ENCODE measurements at places on chromosomes 6 and 20.

DNA sequence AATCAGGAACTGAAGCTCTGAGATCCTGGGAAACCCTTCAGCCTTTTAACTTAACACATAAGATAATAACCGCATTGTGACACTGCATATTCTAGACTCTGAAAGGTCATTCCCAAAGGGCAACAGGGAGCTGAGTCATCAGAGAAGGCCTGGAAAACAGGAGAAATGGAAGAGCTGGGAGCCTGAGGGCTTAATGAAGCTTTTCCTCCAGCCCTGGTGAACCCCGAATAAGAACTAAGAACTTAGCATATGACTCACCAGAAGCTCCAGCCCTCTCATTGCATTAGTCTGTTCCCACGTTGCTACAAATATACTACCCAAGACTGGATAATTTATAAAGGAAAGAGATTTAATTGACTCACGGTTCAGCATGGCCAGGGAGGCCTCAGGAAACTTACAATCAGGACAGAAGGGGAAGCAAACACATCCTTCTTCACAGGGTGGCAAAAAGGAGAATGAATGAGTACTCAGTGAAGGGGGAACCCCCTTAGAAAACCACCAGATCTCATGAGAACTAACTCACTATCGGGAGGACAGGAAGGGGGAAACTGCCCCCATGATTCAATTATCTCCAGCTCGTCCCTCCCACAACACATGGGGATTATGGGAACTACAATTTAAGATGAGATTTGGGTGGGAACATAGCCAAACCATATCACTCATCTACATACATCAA lies 648.5 kb downstream of the TFAP2A start:
- no peak for DNase-seq

GRCh38 chr6:41271901-41272395 lies 14.5 kb downstream of the TREM1 start:
- no peak for DNase-seq

DNA sequence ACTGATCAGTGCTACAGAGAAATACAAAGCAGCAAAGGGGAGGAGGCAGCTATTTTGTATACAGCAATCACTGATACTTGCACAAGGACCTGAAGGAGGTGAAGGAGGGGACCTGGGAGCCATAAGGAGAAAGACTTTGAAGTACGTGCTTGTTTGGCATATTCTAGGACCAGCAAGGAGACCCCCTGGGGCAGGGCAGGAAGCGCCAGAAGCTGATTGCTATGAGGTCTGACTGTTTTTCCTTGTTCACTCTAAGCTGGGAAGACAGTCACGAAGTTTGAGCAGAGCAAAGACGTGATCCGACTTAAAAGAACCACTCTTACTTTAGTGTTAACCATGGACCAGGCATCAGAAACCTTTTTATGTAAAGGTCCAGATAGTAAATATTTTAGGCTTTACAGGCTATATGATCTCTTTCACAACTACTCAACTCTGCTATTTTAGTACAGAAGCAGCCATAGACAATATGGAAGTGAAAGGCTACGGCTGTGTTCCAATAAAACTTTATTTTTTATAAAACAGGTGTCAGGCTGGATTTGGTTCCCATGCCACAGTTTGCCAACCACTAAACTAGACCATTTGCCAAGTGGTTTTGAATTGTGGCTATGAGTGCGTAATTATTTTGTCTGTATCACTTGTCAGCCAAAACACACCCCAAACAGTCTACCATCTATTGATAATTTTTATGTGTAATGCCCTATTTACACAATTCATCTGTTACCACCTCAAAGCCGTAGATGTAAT lies 217.9 kb downstream of the PRL start:
- no peak for DNase-seq

GRCh38 chr6:35402856-35403191 lies 49.3 kb upstream of the FANCE start:
- no peak for DNase-seq

- no peak for DNase-seq
These were observed 11.4 kb upstream of the MOCS1 start for GRCh38 chr6:39945626-39946025.

DNA sequence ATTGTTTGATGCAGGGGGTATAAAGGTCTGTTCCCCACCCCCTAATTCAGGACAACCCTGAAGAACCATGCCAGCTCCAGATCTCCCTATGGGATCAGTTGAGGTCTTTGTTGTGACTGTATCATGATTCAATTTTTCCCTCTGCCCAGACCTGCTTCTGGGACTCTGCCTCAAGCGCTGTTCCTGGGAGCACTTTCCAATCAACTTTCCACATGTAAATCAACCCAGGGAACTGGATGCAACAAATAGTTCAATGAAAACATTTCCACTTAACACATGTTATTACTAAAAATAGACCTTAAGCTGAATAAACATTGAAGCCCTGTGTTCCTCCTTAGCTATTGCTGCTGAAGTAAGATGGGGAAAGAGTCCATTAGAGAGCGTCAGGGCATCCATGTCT lies 139.5 kb downstream of the C6orf58 start:
- DNase-seq: no peak

DNA sequence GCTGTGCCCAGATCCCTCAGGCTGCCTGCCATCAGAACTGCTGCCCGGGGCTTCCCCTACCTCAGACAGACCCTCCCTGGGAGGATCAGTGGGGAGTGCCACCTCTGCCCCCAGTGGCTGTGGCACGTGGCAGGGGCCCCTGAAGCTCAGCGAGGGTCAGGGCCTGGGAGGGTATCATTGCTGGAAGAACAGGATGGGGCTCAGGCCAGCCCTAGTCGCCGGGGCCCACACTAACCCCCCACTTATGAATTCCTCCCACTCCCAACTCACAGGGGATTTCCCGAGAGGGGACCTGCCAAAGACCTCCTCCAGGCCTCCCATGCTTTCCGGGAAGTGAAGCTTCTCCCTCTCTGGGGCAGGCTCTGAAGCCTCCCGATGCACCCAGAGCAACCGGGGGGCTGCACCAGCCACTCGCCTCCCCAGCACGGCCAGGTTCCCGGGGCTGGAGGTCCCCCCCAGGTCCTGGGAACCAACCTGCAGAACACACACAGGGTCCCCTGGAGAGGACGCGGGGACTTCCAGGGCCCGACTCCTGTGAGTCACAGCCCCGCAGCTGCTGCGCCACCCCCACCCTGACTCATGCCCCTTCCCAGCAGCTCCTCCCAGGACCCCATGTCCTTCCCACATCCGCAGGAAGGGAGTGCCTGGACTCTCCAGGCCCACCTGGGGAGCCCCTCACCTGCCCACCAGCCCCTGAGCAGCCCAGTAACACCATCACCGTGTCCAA lies 2.5 kb downstream of the TNFRSF6B start:
- DNase-seq: no peak

GRCh38 chr20:12201289-12201991 lies 283.7 kb downstream of the BTBD3 start:
- no peak for DNase-seq

DNA sequence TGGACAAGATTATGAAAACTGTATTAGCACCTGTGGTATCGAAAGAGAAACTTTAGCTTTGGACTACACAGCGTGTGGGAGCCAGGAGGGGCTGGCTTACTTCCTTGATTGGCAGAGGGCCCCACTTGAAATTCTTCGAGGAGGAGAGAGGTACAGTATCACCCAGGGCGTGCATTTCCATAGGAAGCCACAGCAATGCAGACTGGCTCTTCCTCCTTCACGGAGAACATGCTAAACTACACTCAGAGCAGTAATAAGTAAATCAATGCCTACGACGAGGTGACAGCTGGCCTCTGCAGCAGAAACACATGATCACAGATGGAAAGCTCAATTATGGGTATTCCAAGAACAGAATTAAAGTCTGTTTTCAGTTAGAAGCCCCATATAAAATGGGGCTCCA lies 44.2 kb downstream of the MYLK4 start:
- no peak for DNase-seq

- no peak for DNase-seq
These were observed 26.8 kb upstream of the TFAP2A start for GRCh38 chr6:10441655-10442009.

GRCh38 chr6:119395192-119395591 lies 45.6 kb upstream of the MAN1A1 start:
- no peak for DNase-seq

- DNase-seq: no peak
These were observed 42.3 kb downstream of the SLC35D3 start for GRCh38 chr6:136964398-136964797.

- no peak for DNase-seq
These were observed 501 bp upstream of the PLA2G7 start for GRCh38 chr6:46735720-46736031.

DNA sequence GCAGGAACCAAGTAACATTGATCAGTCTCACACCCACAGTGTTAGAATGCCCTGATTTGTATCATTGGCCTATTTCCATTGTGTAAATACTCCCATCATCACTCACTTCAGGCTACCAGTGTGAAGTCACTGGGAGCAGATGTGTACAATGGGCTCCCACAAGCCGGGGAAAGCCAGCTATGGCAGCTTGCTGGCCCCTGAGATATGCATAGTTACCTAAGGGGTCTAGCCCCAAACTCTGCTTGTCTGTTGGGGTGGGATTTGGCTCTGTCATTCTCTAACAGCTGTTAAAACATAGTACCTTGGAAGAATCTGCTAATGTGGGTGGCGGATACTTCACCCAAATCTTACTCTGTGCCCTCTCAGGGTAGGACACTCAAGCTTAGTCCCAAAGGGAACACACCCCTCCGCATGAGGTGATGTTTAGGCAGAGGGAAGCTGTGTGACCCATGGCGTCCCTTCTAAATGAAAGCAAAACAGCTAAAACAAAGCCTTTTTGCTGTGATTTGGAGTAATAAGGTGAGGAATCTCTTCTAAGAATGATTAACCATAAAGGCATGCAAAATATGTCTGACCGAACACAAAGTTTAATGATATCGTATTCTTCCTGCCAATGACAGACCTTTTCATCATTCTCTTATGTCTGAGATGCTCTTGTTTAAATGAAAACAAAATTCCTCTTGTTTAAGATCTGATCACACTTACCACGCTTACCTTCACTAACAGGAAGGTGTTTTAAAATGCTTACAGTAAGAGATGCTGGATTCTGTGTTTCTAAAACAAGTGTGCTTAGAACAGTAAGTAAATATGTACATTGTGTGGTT lies 45.9 kb upstream of the PXDC1 start:
- DNase-seq: no peak

- no peak for DNase-seq
These were observed 104.3 kb downstream of the RNF144B start for GRCh38 chr6:18491308-18492045.

GRCh38 chr6:1705183-1705582 lies 95.5 kb downstream of the FOXC1 start:
- DNase-seq: no peak

DNA sequence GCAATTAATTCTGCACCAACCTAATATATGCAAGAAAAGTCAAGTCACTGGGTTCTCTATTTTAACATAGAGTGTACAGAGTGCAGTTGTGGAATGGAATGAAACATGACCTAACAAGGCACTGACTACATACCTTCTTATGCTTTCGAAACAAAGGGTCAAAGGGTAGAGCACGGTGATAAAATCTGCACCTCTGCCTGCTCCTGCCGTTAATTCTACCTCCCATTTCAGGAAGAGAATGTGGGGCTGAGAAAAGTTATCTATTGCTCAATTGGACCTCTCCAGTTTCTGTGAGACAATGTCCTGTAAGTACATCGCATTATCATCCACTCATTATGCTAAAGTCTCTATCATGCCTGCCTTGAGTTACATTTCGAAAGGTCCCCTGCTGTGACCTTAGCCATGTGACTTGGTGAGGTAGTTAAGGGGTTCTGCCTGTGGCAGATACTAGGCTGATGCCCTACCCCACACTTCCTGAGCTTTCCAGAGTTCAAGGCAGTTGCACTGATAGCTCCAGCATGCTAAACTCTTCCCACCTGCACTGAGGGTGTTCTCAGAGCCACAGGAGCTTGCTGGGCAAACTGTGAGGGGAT lies 14.0 kb upstream of the MOCS1 start:
- no peak for DNase-seq

DNA sequence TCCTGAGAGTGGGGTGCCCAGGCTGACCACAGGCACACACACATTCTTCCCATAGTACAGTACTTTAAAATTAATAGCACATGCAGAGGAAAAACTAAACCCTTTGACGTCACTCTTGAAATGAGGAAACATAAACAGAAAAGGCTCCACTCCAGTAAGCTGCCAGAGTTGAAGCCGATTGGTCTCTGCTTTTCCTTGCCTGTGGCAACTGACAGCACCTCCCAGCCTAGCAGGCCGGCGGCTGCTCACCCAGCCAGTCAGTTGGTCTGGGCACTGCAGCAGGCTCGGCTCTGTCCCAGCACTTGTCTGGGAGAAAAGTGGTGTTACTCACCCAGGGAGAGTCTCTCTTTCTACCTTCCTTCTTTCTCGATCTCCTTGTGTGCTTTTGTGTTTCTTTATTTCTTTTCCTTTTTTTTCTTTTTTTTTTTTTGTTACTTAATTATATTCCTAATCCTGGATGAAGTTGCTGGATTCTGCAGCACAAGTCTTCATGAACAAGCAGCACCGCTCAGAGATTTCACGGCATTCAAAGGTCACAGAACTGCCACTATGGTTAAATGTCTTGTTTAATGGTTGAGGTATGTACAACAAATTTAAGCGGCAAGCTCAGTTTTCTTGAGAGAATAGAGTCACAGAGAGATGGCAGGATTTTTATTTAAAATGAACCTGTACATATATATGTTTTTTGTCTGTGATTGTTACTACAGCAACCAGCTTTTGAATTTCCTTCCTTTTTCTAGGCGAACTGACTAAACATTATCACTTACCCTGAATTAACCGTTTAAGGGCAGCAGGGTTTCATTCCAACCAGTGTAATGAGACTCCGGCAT lies at the start of gene PDE7B:
PDE7B (plus strand) TSS at position 260 of the 830 bp plus-strand sequence.
- peak; percentile 35 for DNase-seq

DNA sequence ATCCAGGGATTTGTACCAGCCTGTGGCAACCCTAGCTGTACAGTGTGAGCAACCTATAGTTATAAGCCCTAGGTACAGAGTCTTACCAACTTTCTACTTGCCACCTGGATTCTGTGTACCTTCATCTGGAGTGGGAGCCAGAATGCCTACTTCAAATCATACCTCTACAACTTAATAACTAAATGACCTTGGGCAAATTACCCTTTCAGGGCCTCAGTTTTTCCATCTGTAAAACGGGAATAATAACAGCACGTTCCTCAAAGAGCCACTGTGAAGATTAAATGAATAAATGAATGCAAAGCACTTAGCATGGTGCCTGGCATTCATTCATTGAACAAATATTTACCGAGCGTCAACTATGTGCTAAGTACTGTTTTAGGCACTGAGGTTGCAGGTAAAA lies 50.7 kb upstream of the FAM210B start:
- no peak for DNase-seq

GRCh38 chr20:16552015-16552414 lies 21.2 kb downstream of the KIF16B start:
- no peak for DNase-seq

DNA sequence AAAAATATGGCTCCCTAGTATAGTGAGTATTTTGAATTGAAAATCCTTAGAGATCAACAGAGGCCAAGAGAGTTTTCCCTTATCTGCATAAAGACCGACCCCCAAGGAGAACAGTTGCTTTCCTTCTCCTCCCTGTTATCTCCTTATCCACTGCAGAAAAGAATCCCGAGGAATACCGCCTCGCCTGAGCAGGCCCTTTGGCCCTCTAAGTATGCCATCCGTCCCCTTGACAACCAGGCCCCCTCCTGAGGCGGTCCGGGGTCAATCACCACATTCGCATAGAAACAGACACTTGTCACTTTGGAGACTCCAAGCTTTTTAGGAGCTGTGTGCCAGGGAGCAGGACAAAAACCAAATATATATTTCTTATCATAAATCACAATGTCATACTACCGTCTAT lies 15.9 kb upstream of the GGTLC1 start:
- DNase-seq: no peak

- peak; percentile 9 for DNase-seq
These were observed 2.0 kb downstream of the SOX4 start for GRCh38 chr6:21595285-21596144.

GRCh38 chr6:28747083-28747630 lies 176.6 kb downstream of the TRIM27 start:
- DNase-seq: no peak

GRCh38 chr6:139037490-139037889 lies 8.9 kb downstream of the ABRACL start:
- DNase-seq: no peak
